T1000 (cell line): ENCODE measurements at places on chromosomes 12 and 14.

GRCh38 chr12:98819821-98820404 lies 174.8 kb downstream of the APAF1 start:
- no peak for DNase-seq

- no peak for DNase-seq
Observed at GRCh38 chr14:36619131-36619530, 36.7 kb upstream of the NKX2-8 start.

GRCh38 chr14:50082784-50083466 lies 33.4 kb downstream of the VCPKMT start:
- no peak for DNase-seq

- no peak for DNase-seq
Observed at GRCh38 chr12:88895634-88896033, 315.4 kb upstream of the KITLG start.

DNA sequence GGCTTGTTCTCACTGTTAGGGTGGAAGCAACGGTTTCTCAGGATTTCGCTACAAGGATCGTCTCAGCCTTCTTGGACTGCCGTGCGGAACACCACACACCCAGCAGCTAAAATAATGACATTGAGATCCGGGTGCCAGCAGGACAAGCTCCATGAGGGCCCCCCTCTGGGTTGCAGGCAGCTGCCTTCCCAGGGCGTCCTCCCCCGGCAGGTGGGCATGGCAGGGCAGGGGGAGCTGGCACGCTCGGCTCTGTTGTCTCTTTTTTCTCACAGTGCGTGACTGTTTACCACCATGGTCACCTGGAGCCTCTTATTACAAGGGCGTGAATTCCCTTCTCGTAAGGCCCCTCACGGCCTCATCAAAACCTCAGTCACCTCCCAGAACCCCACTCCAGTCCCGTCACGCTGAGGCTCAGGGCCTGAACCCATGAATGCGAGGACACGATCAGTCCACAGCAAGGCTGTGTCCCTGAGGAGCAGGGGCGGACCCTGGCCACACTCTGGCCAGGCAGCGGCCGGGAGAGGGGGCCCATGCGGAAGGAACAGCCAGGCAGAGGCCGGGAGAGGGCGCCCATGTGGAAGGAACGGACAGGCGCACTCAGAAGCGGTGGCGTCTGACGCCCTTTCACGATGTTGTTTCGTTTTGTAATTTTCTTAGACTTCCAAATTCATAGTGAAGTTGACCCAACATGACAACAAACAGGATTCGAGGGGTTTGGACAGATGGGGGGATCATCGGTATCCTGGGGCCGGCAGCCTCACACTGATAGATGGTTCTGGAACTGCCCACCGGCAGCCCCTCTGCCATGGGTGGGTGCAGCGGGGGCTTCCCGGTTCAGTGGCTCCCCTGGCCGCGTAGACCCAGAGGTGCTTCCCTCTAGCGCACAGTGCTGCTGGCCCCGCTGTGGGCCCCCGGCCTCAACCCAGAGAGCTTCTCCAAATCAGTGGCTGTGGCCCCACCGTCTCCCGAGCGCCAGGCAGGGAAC lies 10.0 kb downstream of the LRCOL1 start:
- DNase-seq, result no peak

- DNase-seq, result no peak
Observed at GRCh38 chr12:1716911-1717310, 26.0 kb downstream of the ADIPOR2 start.

GRCh38 chr12:9039397-9039977 lies 50.1 kb downstream of the KLRG1 start:
- no peak for DNase-seq

DNA sequence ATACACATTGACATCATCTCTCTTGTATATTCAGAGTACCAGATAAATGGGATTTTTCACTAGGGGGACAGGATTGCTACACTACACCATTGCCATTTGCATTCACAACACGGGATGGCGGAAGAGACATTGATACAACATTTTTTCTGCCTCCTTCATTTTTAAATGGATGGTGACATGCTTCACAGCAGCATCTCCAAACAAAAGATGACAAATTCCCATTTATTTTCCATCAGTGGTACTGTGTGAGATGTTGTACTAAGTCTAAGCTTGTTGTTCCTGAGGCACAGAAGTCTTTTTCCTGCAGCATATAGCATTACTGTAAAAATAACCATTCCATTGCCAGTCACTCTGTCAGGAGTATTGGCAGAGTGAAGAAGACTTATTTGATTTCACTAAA lies 912.7 kb downstream of the NRXN3 start:
- DNase-seq, result no peak

GRCh38 chr12:76916170-76916540 lies 37.3 kb upstream of the CSRP2 start:
- DNase-seq, result no peak

GRCh38 chr14:72787841-72788240 lies 106.1 kb downstream of the DPF3 start:
- no peak for DNase-seq

DNA sequence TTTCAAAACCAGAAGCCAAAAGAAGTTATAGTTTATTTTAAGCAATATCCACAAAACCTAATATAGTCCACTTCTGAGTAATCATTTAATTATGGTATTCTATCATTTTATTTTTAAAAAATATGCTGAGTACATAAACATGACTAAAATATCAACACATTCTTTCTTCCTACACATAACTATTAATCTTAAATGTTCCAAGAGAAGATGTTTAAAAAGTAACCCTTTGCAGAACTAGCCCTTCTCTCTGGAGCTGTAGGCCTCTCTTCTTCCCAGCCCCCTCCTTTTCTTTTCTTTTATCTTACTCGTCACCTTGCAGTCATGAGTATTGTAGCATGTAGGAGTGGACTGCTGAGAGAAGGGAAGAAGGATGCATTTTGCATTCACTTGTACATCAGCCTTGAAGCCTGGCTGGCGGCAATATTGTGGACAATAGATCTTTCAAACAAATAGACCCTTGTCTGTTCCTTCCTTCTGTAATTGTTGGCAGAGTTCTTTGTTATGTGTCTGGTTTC lies 941.9 kb downstream of the NRXN3 start:
- DNase-seq, result no peak

- no peak for DNase-seq
Observed at GRCh38 chr12:45781080-45781479, 51.6 kb downstream of the ARID2 start.

GRCh38 chr12:40701756-40702155 lies 9.5 kb downstream of the CNTN1 start:
- no peak for DNase-seq

DNA sequence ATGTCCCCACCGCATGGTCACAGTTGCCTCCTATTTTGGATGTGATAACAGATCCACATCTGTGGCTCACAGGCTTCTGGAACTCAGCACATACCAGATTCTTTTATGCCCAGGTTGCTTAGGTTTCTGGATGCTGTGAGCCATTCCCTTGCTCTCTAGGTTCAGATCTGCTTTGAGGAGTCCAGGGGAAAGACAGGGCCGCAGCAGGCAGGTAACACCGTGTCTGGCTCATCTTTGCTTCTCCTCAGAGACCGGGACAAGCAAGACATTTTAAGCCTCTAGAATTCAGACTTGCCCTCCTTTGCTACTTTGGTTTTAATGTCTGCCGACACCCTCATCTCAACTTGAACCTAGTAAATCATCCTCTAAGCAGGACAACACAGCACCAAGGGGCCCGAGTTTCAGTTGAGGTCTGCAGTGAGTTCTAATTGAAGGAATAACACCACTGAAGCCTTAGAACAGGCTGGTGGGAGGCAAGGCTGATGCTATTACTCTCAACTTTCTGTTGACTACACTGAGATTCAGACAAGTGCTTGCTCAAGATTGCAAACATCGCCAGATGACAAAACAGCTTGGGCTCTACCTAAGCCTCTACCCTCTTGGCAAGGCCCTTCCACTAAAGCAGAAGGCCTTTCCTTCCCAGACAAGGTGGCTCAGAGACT lies 55.3 kb downstream of the MDM2 start:
- DNase-seq, result no peak

DNA sequence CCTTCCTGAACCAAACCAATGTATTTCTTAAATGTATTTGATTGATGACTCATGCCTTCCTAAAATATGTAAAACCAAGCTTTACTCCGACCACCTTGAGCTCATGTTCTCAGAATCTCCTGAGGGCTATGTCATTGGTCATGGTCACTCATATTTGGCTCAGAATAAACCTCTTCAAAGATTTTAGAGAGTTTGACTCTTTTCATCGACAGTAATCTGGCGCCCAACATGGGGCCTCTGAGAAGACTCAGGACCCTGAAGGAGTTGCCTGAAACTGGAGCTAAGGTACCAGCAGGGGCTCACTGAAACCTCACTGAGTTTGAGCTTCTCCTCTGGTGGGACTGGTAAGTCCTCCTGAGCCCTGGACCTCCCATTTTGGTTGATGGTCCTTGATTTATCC lies 17.2 kb upstream of the PSMC1 start:
- no peak for DNase-seq

DNA sequence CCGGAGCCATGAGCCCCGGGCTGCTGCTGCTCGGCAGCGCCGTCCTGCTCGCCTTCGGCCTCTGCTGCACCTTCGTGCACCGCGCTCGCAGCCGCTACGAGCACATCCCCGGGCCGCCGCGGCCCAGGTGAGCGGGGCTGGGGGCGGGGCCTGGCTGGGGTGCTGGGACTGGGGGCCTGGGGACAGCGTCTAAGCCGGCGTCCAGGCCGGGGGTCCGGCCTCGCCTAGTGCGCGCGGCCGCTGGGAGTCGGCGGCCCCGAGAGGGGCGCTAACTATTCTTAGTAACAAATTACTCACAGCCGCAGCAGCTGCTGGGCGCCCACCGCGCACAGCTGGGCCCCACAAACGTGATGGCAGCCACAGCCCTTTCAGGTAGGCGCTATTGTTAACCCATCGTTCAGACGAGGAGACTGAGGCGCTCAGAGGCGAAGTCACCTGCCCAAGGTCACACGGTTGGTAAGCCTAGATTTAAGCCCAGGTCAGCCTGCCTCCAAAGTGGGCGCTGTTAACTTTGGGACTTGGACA lies 374 bp downstream of the CYP46A1 start:
- no peak for DNase-seq

- no peak for DNase-seq
Observed at GRCh38 chr14:22517117-22517720, 71.8 kb downstream of the DAD1 start.

GRCh38 chr12:107544937-107545336 lies 140.7 kb upstream of the PWP1 start:
- no peak for DNase-seq

GRCh38 chr12:27453421-27453820 lies 6.9 kb downstream of the SMCO2 start:
- no peak for DNase-seq

GRCh38 chr14:103393676-103394626 lies 8.7 kb downstream of the MARK3 start:
- no peak for DNase-seq

DNA sequence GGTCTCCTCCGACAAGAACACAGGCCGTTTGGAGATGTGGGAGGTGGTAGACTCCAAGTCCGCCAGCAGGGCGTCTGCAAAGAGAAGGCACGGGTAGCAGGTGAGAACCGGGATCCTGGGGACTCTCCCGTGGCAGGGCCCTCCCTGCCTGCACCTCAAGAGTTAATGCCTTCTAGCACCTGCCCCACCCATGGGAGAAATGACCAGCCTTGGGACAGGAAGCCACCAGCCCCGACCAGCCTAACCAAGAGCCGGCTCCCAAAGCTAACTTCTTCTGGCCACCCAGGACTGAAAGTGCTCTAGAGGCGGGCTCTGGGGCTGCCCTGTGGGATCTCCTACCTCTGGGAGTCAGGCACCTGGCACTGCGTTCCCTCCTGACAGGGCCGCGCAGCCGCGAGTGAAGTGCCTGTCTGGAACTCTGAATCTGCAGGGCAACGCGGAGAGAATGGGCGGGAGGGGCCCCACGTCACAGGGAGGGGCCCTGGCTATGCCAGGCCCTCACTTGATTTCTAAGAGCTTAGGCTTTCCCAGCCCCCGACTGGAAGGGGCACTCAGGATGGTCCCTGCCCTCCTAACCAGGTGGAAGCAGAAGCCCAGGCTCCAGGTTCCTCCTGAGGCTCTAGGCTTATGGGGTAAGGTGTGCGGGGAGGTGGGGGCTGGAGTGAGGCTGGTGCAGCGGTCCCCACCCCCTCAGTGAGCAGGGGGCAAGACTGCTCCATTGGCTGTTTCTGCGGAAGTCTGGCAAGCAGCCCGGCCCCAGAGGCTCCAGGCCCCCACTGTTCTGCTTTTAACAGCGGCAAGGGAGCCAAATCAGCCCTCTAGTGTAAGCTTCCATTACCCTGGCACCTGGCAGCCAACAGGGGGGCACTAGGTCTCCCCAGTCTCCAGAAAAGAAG lies 23.6 kb upstream of the RPLP0 start:
- DNase-seq, result no peak

- DNase-seq, result no peak
Observed at GRCh38 chr14:26385310-26385709, 212.5 kb downstream of the NOVA1 start.

GRCh38 chr14:93249128-93249831 lies 42.2 kb downstream of the UBR7 start:
- DNase-seq, result no peak
